ENCODE measurements at places on chromosomes 3 and 15.

DNA sequence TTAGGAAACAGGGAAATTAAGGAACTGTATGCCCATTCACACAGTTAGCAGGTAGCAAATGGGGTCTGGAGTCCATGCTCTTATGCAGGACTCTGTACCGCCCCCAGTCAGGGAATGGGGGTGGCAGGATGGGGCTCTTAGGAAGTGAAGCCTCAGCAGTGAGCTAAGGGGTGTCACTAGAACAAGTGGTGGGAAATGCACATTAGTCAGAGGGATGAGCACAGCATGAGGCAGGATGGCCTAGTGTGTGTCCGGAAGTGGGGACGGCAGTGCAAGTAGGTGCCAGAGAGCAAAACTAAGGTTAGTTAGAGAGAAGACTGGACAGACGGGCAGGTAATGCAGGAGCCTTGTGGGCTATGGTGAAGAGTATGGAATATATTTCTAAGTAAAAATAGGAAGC, 60.7 kb downstream of the ST3GAL6 start:
- no peak for DNase-seq

GRCh38 chr3:156472684-156473083, 82.2 kb downstream of the SSR3 start:
- no peak for DNase-seq

DNA sequence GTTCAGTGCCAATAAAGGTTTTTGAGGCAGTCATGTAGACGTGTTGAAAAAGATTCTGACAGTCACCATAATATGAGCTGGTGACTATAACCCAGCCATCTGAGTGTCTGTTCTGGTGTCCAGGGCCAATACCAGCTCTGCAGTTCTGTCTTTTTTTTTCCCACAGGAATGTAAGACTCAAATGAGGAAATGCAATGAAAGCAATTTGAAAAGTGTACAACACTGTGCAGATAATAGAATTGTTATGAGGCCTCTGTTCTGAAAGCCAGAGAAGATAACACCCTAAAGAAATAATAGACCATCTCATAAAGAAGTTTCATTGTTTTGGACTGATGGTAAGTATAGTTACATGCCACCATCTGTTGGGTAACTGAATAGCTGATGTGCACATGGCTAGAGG, 57.1 kb downstream of the CLDN1 start:
- no peak for DNase-seq

DNA sequence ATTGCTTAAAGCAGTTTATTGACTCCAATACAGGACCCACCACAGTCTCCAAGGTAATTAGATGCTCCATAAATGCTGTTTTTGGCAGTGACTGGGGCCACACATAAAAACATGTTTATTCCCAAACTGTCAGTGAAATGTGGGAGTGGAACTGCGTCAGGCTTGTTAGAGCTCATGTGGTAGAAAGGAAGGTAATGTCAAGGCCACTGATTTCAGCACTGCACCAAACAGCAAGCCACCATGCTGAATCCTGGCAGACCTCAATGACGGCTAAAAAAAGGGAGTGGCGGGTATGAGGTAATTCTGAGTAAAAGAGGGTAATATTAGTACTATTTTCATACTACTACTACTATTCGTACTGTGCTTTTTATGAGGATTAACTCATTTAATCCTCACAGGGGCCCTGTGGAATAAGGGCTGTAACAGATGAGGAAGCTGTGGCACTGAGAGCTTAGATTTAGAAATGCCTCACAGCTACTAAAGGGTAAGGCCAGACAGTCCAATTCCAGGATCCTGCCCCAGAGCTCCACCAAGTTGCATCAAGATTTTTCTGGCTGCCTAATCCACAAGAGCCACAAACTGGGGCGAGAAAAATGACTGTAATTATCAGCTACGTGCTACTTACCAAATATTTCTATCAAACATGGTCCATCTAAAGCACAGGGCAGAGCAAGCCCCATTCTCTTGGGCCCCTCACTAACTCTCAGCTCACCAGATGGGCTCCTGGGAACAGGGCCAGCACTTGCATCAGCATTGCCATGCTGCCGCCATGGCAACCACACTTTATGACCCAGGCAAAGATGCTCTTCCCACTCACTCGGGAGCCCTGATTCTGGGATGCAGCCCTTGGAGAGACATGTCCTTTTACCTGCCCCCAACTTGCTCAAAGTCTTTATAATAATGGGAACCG, 83.6 kb upstream of the SPATA12 start:
- DNase-seq = no peak

DNA sequence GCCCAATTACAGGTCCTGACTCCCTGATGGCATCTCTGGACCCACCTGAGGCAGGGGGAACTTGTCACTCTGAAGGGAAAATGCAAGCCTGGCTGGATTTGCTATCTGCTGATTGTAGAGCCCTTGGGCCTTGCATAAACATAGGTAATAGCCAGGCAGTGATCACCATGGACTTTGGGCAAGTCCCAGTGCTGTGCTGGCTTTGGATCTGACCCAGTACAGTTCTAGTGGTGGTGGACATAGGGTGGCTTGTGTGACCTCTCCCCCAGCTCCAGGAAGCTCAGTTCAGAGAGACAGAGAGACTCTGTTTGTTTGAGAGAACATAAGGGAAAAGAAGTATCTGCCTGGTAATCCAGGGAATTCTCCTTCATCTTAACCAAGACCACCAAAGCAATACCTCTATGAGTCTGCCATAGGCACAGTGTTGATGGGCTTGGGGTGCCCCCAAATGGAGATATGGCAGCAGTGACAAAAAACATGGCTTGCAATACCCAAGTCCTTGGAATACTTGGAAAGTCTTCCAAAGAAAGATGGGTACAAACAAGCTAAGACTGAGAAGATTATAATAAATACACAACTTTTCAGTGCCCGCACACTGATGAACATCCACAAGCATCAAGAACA, 348.5 kb downstream of the PYDC2 start:
- no peak for DNase-seq
